ENCODE measurements at places on chromosomes 7 and 10. TPM values are rescaled to one million over a fixed set of nuclear protein-coding genes. Genes with fewer than 3 reads are reported as not detected.

DNA sequence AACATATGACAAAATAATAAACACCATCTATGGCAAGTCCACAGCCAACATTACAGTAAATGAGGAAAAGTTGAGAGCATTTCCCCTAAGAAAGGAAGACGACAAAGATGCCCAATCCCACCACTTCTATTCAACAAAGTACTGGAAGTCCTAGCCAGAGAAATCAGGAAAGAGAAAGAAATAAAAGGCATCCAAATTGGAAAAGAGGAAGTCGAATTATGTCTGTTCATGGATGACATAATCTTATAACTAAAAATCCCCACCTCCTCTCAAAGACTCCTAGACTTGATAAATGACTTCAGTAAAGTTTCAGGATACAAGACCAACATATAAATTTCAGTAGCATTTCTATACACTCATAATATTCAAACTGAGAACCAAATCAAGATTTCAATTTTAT lies 288.5 kb upstream of the POT1 start:
- DNase-seq, result no peak

DNA sequence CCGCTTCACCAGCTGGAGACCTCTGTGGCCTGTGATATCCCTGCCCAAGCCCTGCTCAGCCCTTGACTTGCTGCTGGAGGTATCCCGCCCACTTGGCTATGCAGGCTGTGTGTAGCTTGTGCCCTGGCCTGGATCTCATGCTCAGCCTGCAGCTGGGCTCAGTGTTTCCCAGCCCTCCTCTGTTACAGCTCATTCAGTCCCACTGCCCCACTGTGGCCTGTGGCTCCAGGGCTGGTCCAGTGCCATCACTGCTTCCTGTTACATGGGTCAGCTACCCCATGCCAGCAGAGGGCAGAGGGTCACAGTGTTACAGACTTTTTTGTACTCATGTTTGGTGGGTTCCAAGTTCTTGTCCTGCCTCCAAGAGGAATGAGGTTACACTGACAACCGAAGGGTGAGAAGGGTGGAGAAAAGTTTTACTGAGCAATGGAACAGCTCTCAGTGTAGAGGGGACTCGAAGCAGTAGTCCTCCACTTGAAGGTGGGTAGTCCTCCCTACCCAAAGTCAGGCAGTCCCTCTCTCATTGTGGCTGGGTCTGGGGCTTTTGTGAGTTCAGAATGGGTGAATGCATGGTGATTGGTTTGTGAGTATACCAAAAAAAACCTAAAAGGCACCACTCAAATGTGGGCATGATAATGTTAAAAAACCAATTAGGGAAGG lies 100.4 kb downstream of the ANKRD7 start:
- no peak for DNase-seq

DNA sequence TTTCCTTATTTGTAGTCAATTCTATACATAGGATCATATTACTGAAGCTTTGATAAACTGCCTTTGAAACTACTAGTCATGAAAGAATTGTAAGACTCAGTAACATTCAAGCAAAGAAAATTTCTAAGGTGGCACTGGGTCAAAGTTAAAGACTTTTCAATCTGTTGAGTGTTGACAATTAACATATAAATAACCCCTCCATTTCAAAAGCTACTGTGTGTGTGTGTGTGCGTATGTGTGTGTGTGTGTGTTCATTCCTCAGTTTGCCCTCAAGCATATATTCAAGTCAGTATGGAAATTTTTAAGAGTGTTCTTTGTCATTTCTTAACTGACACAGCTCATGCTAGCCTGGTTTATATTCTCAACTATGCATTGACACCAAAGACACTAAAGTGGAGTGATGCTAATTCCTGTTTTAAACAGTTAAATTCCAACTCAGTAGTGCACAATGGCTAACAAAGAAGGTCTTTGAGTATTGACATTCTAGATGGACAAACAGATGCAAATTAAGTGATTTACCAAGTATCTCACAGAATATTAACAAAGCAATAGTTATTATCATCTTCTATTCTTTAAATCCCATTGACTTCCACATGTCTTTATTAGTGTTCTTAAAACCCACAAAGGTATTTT lies 314.8 kb upstream of the GRM3 start:
- DNase-seq, result no peak

- DNase-seq, result no peak
These were observed 2.1 kb downstream of the ADD3 start for GRCh38 chr10:110009736-110010475.

GRCh38 chr10:29692121-29692539 lies 57.4 kb upstream of the SVIL start:
- DNase-seq, result no peak

DNA sequence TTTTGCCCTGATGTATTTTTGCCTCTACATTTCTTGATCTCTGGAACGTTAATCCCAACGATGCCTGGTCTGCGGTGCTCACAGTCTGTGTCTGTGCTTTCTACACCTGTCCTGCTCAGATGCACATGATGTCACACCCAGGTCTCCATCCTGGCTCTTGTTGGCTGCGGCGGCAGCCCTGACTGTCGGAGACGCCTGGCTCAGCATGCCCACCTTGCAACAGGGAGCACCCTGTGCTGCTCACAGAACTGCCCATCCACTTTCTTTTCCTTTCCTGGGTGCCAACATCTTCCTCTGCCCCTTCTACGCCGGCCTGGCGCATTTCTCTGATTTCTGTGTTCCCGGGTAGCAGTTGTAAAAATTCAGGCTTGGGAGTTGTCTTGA lies 106.2 kb downstream of the CUX1 start:
- no peak for DNase-seq

GRCh38 chr7:66250711-66251110 lies 45.6 kb downstream of the TPST1 start:
- no peak for DNase-seq

DNA sequence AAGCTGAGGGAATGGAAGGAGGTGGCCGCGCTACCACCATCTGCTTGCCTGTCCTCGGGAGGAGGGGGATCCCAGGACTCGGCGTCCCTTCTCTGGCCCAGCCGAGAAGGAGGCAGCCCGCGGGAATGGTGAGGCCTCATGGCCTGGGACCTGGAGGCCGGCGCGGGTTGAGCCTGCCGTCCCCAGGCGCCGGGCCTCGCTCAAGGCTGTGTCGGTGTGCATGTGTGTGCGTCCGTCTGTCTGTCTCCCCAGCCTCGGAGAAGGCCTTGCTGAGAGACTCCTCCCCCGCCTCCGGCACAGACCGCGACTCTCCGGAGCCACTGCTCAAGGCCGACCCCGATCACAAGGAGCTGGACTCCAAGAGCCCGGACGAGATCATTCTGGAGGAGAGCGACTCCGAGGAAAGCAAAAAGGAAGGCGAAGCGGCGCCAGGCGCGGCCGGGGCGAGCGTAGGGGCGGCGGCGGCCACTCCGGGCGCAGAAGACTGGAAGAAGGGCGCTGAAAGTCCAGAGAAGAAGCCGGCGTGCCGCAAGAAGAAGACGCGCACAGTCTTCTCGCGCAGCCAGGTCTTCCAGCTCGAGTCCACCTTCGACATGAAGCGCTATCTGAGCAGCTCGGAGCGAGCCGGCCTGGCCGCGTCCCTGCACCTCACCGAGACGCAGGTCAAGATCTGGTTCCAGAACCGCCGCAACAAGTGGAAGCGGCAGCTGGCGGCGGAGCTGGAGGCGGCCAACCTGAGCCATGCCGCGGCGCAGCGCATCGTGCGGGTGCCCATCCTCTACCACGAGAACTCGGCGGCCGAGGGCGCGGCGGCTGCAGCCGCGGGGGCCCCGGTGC lies 1.3 kb downstream of the HMX3 start:
- DNase-seq, result no peak

DNA sequence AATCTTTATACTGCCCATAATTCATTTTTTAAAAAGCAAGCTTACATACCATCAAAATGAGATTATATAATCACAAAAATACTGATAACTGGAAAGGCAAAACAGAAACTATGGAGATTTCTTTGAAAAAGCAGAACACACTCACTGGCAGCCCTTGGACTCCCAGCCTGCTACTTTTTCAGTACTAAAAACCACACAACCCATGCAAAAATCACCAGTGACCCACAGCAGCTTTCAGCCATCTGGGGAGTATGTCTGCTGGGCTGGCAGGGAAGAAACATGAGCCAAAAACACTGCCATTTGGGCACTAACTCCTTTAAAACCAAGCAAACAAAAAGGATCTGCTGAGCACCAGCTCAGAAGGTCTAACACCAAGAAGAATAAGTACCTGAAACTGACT lies 80.0 kb upstream of the DDC start:
- DNase-seq, result no peak

DNA sequence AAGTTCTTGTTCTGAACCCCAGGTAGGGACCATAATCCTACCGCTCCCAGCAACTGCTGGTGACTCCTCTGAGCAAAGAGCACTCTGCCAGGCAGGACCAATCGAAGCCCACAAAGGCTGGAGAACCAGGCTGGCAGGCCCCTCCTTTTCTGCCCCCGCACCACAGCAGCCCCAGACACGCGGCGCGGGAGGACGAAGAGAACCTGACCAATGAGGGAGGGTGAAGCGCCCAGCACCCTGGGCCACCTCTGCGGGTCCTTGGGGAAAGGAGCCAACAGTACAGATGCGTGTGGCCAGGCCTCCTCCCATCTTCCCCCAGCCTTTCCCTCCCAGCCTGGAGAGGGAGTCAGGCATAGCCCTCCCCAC lies 25.9 kb downstream of the CTBP2 start:
- no peak for DNase-seq

DNA sequence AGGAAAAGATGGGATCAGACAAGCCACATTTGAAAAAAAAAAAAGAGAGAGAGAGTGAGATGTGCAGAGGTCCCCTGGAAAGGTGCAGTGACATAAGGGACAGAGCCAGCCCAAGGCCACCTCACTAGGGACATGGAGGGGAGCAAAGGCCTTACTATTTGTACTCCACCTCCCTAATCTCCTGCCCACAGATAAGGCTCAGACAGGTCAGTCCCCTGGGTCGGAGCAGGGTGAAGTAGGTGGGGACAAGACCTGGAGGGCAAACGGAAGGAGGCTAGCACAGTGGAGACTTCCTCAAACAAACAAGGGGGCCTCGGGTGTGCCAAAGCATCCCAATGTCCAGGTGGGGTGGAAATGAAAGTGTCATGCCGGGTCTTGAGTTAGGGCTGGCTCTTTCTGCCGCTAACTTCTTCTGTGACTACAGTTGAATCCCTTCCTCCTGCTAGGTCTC lies 7.0 kb downstream of the PRF1 start:
- no peak for DNase-seq

- DNase-seq, result no peak
These were observed 33.9 kb downstream of the STRIP2 start for GRCh38 chr7:129468087-129468486.

DNA sequence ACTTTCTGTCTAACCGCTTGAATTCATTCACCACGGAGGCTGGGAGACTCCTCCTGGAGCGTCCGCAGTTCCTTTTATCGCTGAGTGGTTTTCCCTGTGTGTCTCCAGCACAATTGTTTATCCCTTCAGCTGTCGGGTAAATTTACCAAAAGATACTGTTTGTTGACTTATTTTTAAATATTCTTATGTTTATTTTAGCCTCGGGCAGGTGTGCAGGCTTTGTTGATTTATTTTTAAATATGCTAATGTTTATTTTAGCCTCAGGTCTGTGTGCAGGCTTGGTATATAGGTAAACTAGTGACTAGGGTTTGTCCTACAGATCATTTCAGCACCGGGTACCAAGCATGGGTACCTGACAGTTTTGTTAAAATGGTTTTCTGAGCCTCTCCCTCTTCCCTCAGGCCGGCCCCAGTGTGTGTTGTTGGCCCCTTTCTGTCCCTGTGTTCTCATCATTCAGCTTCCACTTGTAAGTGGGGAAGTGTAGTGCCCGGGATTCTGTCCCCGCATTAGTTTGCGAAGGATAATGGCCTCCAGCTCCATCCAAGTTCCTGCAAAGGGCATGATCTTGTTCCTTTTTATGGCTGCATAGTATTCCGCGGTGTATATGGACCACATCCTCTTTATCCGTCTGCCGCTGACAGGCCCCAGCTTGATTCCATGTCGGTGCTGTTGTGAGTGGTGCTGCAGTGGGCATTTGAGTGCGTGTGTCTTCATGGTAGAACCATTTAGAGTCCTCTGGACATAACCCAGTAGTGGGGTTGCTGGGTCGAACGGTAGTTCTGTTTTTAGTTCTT lies 5.3 kb downstream of the GET4 start:
- DNase-seq, result no peak

DNA sequence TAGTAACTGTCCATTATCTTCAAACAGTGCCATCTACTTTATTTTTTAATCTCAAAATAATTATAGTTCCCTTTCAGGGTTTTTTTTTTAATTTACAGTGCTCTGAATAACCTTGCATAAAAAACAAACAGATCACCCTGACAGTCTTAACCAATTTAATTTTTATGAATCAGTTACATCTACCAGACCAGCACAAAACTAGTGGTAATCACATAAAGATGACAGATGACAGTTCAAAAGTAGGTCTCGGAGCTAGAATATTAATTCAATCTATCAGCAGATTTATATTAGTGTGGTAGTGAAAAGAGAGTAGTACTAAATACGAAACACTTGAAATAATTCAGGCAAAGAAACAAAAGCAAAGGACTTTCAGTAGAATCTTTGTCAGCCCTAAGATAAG lies 53.9 kb downstream of the COL28A1 start:
- no peak for DNase-seq

DNA sequence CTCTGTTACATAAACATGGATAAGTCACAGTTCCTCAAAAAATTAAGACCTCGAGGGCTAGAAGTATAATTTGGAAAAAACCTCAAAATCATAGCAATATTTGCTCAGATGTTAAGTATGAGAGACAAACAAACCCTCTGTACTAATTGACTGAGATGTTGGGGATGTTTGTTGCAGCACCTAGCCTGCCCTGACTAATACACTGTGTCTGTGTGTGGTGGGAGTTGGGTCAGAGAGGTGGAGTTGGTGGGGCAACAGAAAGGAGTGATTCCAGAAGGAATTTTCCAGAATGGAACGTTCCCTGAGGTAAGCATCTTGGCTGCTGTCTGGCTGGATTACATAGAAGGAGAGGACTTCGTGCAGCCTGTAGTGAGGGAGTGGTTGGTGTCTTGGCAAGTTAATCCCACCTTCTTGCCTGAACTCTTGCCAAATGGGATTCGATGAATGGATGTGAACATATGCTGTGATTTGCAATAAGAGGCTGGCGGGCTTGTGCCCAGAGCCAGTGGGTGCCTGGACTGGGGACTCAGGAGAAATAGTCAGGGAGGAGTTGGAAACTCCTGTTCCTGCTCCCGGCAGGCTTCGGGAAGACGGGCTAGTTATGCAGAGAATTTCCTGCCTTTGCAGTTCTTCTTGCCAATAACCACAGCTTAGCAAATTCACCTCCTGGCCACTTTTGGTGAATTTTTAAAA lies 9.3 kb upstream of the FAM180A start:
- DNase-seq, result no peak

The TCTN3 gene
- 86.1 TPM for polyA plus RNA-seq

The DGKB gene
- polyA plus RNA-seq, result 2.9 TPM

The SLC35B4 gene
- polyA plus RNA-seq, result 25.6 TPM

The SLC39A12 gene
- polyA plus RNA-seq, result not detected
